SW 1271 (cell line): ENCODE measurements at places on chromosomes 1 and 21.

DNA sequence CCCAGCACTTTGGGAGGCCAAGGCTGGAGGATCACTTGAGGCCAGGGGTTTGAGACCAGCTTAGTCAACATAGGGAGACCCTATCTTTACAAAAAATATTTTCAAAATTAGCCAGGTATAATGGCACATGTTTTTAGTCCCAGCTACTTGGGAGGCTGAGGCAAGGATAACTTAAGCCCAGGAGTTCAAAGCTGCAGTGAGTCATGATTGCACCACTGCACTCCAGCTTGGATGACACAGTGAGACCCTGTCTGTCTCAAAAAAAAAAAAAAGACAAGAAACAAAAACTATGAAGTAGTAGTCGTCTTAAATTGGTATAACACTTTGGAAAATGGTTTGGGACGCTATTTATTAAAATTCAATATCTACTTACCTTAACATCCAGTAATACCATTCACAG, 7.7 kb downstream of the AIM2 start:
- no peak for DNase-seq

DNA sequence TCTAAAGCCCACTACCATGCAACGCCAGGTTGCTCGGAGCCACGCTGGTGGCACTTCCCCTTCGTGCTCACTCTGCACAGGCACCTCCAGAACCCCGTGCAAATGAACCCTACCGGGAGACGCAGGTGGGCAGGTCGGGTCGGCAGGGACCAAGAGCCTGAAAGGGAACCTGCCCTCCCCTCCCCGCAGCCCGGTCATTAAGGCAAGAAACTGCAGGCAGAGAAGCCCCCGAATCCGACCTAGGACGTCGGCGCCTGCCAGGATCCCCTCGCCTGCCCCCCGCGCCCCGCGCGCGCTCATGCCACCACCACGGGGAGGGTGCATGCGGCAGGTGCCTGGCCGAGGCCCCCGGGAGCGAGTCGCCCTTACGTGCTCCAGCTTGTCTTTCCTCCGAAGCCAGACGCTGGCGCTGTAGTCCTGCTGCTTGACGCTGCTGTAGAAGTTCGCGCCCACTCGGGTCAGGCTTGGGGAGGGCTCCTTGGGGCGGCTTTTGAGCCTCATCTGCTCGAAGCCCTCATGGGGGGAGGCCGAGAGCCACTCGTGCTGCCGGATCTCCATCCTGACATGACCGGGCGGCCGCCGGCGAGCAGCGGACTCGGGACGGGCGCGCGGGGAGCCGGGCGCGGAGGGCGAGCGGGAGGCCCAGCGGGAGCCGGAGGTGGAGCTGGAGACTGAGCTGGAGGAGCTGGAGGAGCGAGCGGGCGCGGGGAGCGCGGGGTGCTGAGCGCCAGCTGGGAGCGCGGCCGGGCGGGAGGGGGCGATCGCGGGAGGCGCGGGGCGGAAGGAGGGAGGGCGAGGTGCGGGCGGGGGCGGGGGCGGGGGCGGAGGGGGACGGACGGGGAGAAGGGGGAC, 552 bp downstream of the PLD5 start:
- no peak for DNase-seq

- DNase-seq: no peak
Measured at GRCh38 chr1:7463526-7463925, 307.6 kb upstream of the VAMP3 start.

GRCh38 chr1:211942583-211942982, 92.8 kb downstream of the INTS7 start:
- no peak for DNase-seq

DNA sequence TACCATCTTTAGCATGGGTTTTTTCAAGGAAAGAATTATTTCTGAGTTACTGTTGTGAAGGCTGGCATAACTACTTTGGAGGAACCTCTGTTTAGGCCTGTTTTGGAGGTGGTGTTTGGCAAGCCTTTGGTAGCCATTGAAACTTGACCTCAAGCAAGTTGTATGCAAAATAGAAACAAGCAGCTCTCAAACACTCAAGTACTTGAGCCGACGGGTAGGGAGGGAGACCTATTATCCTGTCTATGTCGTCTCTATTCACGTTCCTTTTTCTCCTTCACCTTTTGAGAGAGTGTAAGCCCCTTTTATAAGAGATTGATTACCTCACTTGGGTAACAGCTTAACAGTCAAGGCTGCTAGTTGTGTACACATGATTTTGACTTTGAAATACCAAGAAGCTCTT, 878.3 kb upstream of the CXADR start:
- DNase-seq: no peak

DNA sequence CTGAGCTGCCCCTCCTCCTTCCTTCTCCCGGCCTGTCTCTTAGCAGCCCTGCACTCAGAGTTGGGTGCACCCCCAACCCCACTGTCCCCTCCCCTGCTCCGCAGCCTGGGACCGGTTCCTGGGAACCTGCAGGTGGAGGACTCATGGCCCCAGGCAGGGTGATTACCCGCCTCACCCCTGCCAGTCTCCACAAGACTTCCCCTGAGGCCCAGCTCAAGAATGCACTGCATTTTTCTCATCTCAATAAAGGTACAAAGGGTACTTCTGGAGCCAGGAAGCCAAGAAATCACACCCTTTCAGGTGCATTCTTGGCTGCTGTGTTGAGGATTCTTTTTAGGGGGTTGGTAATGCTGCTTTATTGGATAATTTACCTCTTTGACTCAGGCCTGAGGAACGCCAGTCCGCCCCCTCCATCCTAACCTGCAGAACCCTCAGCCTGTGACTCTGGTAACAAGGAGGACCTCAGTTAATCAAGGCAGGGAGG, 126.3 kb upstream of the TMPRSS2 start:
- no peak for DNase-seq

DNA sequence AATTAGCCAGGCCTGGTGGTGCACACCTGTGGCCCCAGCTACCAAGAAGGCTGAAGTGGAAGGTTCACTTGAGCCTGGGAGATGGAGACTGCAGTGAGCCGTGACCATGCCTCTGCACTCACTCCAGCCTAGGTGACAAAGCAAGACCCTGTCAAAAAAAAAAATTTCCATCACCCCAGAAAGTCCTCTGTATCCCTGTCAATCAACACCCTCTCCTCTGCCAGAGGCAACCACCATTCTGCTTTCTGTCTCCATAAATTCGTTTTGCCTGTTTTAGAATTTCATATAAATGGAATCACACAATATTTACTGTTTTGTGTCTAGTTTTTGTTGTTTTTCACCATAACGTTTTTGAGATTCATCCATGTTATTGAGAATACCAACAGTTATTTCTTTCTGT, 141.6 kb upstream of the SLC45A1 start:
- no peak for DNase-seq

DNA sequence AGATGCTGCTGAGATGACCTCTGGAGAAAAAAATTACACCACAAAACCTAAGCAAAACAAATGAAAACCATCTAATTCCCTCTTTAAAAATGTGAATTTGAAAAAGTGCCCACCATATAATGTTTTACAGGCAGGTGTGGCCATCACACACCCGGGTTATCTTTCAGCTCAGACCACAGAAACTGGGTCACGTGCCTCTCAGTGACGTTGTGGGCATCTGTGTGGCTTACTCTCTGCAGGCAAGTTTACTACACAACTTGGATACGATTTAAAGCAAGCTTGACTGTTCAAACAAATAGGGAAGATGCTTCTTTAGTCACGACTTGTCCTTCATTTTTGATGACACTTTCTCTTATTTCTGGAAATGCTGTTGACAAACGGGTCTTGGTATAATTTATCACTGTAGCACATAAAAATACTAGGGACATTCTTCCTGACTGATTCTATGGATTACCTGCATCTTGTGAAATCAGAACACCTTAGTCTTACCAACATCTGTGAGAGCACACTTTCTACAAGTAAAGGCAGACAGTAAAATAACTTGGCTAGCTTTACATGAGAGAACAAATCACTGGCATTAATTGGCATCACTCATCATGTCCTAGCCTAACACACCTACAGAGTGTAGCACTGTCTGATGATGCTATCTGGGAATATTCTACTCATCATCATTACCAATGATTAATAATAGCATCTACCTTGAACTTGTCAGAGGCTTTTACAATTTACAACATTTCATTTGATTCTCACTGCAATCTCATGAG, 89.3 kb upstream of the EDEM3 start:
- no peak for DNase-seq

- DNase-seq: no peak
Measured at GRCh38 chr1:57321776-57322175, 102.1 kb downstream of the DAB1 start.

- peak; percentile 41 for DNase-seq
Measured at GRCh38 chr1:229230893-229231753, 39.8 kb upstream of the RAB4A start.

DNA sequence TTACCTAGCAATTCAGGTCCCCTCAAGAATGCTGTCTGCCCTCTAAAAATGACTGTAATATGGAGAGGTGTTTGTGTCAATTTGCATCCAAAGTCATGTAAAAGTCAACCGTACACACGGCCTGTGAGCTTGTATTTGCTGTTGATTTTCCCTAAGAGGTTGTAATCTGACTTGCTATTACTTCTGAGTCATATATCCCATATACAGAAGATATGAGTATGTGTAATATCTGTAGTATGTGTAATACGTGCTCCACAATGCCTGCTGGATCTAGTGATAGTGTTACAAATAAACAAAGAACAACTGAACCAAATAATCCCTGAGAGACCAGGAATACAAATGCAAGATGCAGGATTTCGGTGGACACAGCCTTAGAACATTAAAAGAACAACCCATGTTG, 1.4 kb upstream of the KCNJ6 start:
- no peak for DNase-seq

DNA sequence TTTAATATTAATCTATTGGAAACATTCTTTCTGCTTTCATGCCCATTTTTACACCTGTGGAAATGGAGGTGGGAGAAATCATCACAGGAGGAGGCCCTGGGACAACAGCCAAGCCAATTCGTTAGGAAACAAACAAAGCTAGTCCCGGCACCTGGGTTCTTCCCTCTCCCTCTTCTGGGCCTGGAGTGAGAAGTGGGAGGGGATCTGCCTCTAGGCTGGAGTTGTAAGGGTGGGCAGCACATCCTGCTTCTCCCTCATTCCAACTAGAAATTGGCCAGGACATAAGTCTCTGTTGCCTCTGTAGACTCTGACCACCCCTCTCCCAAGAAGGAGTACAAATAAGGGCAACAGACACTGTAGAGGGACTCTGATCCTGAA, 20.2 kb upstream of the ERO1B start:
- DNase-seq: no peak

GRCh38 chr21:44556879-44557278, 1.7 kb downstream of the KRTAP10-3 start:
- no peak for DNase-seq

DNA sequence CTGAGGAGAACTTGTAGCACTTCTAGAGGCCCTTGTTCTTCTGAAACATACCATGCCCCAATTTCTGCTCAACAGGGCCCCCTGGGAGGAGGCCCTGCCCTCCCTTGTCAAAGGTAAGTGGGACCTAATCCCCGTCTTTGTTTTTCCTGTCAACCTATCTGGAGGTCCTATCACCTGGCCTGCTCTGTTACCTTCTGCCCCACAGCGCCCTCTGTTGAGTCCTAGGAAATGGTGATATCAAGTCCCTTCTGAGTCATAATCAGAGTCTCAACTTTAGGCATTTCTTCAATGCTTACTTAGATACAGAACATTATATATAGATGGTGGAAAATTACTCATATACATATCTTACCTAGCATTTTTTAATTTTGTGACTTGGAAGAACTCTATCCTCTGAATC, 28.2 kb upstream of the FCRL4 start:
- DNase-seq: no peak

- DNase-seq: no peak
Measured at GRCh38 chr1:14371771-14372497, 226.6 kb upstream of the KAZN start.

DNA sequence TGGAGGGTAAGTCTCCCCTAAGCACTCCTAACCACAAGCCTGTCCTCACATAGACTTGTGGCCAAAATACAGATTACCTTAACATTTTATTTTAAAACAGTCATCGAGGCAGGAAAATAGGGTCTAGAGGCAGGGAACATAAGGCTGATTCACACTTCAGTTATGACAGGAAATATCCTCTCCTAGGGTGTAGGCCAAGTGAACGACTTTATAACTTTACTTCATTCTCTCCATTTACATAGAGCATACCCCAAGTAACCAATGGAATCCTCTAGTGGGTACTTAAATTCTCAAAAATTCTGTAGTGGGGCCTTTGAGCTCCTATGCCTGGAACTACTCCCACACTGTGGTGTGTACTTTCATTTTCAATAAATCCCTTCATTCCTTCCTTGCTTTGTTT, 113.0 kb downstream of the WDR3 start:
- no peak for DNase-seq

DNA sequence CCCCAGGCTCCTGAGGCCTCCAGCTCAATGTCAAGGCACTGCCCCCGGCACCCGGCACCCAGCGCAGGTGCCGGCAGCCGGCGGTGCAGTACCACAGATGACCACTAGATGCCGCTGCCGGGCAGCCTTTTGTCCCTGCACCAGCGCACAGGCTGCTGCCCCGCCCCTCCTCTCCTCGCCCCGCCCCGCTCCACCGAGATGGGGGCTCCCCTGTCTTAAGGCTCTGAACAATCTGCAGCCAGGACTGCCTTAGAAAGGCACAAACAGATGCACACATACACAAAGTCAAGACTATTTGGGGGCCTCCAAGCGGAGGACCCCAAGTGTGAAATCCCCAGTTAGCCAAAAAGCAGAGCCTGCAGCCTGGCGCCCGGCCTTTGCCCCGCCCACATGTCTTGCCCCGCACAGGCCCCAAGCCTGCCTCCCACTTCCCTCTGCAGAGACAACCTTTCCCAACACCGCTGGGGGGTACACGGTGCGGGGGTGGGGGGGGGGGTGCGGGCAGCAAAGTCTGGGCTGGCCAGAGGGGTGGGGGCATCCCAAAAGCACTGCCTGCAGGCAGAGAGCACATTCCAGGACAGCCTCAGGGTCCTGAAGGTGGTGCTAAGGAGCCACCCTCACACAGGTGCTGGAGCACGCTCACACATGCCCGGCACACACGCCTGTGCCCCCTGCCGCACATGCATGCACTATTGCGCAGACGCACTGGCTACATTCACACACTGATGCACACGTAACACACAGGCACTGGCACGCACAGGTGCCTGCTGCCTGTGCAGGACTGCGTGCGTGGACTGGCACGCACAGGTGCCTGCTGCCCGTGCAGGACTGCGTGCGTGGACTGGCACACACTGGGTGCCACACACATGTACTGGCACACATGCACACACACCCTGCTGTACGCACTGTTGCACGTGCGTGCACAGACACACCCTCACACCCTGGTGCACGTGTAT, 37.1 kb downstream of the ARHGEF16 start:
- DNase-seq: no peak

DNA sequence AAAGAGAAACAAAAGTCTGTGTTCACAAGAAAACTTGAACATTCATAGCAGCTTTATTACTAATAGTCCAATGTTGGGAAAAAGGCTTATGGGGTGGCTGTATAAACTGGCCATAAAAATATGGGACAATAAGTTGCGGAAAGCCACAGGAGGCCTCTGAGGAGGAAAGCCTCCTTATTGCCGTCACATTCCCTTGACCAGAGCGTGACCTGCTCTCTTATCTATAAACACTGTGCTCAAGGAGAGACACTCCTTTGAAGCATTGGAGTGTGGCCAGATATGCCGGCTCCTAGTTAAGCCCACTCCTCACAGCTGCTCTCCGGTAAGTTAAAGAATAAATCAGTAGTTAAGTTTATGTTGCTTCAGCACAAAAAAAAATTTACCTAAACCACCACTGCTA, 19.7 kb downstream of the OR6Y1 start:
- DNase-seq: no peak
